ENCODE measurements at places on chromosomes 11 and 22.

DNA sequence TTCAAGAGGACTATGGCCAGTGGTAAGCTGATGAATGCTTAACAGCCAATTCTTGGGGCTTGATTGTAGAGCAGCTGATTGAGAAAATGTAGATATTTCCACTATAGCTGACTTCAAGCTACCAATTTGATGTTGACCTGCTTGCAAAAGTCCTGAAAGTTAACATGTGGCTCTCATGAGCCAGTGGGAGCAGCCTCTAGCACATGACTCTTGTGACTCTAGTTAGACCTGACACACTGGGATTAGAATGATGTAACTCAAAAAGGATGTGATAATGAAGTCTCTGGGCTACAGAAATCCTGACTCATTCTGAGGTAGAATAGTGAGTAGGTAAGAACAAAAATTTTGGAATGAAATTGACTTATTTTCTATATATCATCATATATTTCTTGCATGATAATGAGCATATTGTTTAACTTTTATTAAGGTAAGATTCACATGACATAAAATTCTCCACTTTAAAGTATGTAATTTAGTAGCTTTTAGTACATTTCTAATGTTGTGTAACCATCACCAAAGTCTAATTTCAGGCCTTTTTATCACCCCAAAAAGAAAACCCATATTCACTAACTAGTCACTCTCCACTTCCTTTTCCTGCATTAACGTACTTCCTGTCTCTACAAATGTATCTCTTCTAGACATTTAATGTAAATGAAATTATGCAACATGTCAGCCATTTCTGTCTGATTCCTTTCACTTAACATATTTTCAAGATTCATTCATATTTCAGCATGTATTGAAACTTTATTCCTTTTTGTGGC is 16.1 kb upstream of the OR52H1 start:
- DNase-seq, result no peak

GRCh38 chr11:112783945-112784322 is 177.3 kb upstream of the NCAM1 start:
- no peak for DNase-seq

GRCh38 chr11:20771026-20771425 is 101.6 kb downstream of the NELL1 start:
- DNase-seq, result no peak

DNA sequence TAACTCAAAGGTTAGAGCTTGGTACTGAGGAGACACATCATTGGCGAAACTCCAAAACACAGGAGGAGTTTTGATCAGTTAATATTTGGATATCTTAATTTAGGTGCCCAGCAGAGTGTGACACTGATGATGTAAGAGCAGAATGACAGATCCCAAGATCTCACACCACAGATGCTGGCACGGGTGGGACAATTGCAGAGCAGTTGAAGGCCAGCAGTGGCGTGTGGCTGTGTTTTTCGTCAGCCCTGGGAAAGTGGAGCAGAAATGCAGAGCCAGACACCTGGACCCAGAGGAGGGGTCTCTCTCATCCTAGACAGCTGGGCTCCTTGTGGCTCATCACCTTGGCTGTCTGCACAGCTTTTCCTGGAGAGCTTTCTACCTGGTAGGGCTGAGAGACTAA is 59.7 kb upstream of the CTTN start:
- no peak for DNase-seq

DNA sequence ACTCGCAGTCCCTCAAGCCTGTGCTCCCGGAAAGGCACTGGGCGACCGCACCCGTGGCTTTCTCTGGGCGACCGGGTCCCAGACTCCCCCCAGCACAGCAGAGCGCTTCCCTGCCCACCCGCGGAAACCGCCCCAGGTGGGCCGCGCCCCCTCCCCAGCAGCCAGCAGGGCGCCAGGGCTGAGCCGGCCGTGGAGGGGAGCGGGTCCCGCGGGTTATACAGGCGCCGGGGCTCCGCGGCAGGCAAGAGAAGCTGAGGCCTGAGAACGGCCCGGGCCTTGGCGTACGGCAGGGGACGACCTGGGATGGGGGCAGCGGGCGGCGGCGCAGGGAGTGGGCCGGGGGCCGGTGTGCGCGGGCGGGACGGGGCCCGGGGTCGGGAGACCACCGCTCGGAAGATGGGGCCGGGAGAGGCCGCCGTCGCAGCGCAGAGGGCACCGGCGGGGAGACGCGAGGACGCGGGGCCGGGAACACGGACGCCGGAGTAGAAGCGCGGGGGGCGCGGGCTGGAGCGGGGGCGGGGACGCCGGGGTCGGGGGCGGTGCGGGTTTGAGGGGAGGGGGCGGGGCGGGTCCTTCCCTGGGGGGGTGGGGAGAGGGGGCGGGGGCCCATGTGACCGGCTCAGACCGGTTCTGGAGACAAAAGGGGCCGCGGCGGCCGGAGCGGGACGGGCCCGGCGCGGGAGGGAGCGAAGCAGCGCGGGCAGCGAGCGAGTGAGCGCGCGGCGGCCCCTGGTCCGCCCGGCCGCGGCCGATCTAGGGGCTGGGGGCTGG is at the start of gene MDK:
Gene MDK, plus strand, starts transcription at position 622 of the 771 bp plus-strand sequence. CDS start 389 bp downstream, outside the sequence.
- DNase-seq, result no peak

DNA sequence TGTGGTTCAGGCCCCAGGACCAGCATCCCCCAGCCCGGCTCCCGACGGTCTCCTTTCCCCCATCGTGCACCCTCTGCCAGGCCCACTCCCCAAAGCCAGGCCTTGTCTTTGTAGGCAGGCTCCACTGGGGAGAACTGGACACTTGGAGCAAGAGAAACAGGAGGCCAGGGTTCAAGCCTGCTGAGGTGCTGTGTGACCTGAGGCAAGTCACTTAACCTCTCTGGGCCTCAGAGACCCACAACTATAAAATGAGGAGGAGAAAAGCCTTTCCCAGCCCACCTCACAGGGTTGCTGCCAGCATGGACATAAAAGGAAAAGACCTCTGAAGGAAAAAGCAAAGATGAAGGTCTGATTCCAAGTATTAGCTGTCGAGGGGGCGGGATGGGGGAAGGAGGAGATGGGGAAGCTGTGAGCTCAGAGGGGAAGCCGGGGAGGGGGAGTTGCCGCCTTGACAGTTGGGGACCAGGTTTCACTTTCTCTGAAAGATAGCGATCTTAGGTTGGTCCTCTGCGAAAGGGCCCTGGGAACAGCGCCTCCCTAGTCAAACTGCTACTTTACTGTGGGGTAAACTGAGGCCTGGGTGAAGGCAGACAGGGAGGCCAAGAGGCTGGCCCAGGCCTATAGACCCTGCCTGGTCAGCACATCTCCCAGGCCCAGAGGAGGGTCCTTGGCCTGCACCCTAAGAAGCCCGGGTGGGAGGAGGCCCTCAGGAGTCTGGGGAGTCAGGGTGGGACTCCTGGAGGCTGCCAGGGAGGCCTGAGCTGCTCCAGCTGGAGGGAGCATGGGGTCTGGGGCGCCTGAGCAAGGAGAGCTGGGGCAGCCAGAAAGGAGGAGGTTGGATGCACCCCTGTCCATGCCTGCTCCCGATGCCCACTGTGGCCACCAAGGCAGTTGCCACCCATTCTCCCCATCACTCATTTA is 991 bp upstream of the OSM start:
- DNase-seq, result no peak

- DNase-seq, result no peak
Measured at GRCh38 chr11:27207025-27207650, 155.9 kb downstream of the CCDC34 start.

GRCh38 chr22:26342745-26343410 is 86.2 kb upstream of the ASPHD2 start:
- no peak for DNase-seq

GRCh38 chr11:64582885-64583284 is 8.1 kb upstream of the SLC22A12 start:
- no peak for DNase-seq

DNA sequence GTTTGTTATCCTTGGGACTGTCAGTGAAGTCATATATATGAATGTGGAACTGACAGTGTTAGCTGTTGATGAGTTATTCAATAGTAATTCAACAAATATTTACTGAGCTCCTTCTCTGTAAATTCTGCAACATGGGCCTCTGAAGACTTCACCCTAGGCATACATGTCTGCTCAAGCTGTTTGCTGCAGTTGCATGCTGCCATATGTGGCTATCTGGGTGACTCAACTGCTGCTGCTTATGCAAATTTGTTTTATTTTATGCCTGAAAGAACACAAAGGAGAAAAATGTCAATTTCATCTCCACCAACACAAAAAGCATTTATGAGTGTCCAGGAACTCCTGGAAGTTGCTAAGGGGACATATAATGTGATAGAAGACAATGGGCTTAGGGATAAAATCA is 417.6 kb downstream of the AASDHPPT start:
- DNase-seq, result no peak

Measured in Right ventricle myocardium superior (tissue), 1 donor.